T-helper 1 cell (primary cell): ENCODE measurements at places on chromosomes 6 and 20.

DNA sequence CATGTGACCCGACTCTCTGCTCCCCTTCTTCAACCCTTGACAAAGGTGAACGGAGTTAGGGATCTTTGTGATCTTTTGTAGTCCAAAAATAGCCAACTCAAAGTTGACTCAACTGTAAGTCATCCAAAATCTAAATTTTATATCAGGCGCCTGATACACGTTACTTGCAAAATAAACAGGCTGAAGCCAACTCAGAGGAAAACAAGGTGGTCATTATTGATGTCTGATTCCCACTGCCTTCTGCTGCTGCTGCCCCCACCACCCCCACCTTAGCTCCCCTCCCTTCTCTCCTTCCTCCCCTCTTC is 13.2 kb upstream of the RNF8 start:
- DNase-seq = no peak

DNA sequence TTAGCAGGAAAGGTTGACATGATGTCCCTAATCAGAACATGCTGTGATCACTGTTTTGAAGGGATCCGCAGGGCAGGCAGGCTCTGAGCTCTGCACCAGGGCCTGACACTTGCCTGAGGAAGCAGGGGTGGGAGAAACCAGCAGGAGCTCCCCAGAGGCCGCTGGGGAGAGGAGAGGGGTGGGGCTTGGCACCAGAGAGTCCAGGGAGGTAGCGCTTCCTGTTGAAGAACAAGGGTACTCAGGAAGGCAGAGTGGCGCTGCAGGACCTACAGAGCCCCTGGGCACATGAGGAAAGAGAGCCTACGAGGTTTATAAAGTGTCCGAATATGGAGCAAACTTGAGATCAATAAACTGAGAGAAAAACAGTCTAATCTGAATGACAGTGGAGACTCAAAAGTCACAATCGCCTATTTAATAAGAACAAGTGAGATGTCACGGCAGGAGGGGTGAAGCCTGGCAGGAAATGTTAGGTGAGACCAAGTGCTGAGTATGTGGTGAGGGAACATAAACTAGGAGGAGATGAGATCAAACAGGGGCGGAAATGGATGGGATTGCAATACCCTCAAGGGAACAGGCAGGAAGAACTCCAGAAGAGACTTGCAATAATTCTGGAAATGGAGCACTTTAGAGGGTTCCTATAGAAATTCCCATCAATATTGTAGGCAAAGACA is 5.8 kb upstream of the TBXT start:
- DNase-seq = no peak

GRCh38 chr6:161400671-161401070 is 126.8 kb upstream of the AGPAT4 start:
- no peak for DNase-seq

- DNase-seq = no peak
These were observed 129.5 kb upstream of the GGTLC1 start for GRCh38 chr20:24118034-24118433.

DNA sequence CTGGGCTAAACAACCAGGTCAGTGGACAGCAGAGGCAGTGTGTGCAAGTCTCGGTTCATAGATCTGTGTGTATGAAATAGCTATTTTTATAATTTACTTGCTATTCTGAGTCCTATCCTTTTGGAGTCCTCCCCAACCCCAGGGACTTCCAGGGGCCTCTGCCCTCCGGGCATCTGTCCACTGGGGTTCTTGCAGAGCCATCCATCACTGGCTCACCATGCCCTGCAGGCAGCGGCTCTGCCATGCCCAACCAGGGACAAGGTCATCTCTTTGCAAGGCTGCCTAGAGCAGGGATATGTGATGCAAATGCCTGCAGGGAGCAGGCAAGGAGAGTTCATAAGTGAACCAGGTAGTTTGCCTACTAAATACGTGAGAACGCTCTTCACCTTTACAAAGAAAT is 10.5 kb upstream of the BEND3 start:
- no peak for DNase-seq

- DNase-seq = no peak
These were observed 75.1 kb downstream of the NINL start for GRCh38 chr20:25510202-25510601.

DNA sequence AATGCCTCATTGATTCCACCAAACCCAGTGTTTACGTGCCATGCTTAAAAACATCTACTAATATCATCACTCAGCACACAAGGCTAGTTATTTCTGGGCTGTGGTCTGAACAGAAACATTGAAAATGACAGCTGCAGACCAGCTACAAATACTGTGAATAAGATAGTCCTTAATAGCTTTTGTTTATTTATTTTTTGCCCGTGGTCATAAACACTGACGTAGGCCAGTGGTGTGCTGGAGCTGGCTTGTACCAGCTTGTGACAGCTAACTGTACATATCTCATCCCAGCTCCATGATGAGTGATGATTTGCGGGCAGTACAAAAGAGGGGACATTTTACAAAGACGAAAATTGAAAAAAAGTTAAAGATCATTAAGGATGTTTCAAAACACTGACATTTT is 1057.0 kb downstream of the EPHA7 start:
- no peak for DNase-seq

DNA sequence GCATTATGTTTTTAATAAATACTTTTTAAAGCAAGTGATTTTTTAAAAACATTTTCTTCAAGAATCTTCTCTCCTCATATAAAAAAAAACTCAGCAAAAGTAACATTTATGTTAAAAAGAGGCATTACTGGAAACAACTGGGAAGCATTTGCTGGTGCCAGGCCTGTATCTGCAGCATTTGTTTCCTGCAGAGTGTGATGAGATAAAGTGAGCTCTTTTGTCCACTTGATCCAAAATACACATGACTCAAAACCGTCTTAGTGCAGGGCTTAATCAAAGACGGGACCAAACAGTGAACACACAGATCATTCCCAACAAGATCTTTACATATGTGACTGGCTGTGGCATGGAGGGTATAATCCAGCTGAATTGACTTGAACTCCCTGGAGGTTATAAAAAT is 28.3 kb upstream of the RIPPLY2 start:
- no peak for DNase-seq
